ENCODE measurements at places on chromosomes 16 and 17.

GRCh38 chr17:8292639-8293395, 2.4 kb downstream of the SLC25A35 start:
- DNase-seq, result no peak

DNA sequence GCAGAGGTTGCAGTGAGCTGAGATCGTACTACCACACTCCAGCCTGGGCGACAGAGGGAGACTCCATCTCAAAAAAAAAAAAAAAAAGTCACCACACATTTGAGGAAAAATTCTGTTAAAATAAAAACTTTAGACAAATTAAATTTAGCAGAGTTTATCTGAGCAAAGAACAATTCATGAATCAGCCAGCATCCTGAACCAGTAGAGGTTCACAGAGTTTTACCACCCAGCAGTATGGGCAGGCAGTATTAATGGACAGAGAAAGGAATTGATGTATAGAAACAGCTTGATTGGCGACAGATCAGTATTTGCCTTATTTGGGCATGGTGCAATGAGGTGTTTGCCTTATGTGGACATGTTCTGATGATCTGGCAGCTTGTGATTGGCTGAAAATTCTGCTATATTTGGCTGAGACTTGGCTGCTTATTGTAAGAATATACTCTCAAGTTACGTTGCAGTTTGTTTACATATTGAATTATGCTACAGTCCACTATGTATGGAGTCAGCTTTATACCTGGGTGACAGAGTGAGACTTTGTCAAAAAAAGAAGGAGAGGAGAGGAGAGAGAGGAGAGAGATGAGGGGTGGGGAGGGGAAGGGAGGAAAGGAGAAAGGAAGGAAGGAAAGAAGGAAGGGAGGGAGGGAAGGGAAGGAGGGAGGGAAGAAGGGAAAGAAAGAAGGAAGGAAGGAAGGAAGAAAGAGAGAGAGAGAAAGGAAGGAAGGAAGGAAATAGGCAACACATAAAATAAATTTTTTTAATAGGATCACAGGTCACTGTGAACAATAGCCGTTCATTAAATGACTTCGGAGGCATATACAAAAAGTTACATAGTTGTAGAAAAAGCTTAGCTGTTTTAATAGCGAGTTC, 14.6 kb downstream of the ABCC3 start:
- DNase-seq, result no peak

DNA sequence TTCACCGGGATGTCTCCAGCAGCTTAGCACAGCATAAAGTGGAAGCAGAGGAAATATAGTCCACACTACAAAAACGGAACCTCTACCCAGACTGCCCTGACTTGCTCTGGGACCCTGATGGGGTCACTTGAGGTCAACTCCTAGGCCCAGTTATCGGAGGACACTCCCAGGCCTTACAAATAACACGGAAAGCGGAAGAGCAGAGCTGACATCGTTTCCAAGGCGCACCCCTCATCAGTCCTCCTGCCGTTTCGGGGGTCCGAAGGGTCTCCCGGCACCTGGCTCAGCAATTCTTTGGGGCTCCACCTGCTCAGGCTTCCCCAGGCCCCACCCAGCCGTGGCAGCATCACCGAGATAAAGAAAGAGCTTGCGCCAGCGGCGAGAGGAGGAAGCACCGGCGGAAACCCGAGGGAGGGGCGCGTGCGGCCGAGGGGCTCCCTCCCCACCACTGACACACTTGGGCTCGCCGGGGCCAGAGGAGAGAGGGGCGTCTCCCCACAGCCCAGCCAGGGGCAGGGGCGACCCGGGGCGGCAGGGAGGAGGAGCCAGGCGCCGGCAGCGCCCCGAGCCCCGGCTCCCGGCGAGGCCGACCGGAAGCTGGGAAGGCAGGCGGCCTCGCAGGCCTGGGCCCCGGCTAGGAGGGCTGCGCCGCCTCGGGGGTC, 727 bp downstream of the CORO7 start:
- no peak for DNase-seq

DNA sequence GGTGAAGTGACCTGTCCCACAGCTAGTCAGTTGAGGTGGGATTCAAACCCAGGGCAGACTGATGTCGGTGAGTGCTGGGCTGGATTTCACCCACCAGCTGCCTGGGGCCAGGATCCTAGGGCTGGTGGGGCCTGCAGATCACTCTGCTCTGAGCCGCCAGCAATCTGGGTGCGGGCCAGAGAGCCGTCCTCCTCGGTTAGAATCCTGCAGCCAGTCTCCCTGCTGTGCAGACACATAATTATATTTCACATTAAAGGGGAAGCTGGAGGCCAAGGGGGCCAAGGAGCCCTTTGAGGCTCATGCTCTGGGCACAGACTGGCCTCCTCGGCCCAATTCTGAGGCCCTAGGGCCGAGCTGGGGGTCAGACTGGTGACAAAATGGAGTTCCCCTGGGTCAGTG, 996 bp upstream of the KCNJ12 start:
- no peak for DNase-seq

GRCh38 chr17:51154176-51154575, 817 bp downstream of the NME1 start:
- no peak for DNase-seq

DNA sequence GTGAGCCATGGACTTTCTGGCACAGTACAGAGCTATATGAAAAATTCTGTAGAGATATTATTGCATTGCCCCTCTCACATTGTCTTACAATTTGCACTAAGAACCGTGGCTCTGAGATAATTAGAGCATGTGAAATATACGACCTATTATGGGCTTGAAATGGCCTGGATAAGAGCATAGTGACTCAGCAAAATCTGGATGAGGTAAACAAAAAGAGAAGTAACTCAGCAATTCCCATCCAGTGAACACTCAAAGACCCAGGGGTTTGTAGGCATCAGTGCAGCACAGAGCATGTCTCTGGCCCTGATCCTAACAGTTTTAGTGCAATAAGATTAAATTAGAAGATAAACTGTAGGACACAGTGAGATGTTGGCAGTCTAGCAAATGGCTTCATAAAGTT, 317.2 kb upstream of the MYOCD start:
- no peak for DNase-seq

All from activated CD8-positive, alpha-beta memory T cell treated with anti-CD3 and anti-CD28 coated beads for 1 hour (primary cell).